ENCODE measurements at places on chromosomes 7 and 10.
A peak's percentile ranks its signal among the peaks of the same experiment; 100 is the strongest.

DNA sequence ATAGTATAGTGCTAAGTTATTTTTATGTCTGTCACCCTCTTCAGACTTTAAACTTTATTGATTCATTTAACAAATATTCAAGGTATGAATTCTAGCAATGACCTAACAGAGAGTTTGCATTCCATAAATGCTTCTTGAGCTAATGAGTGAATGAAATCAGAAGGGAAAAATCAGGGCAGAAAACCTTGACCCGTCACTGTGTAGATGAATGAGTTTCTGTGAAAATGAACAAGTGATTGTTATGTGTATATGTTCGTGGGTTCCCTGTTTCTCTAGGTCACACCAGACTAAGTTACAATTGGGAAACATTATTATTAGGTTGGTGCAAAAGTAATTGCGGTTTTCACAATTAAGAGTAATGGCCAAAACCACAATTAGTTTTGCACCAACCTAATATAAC, 30.1 kb downstream of the APBB1IP start:
- H3K27ac ChIP-seq, result no peak overlapping the region
- no peak for DNase-seq
- no peaks in the 10 kb centered on the region for H3K36me3 ChIP-seq
- H3K4me3 ChIP-seq, result no peak overlapping the region
- no peaks in the 10 kb centered on the region for H3K27me3 ChIP-seq
- H3K4me1 ChIP-seq, result no peaks in the 10 kb centered on the region

- no peak for DNase-seq
- H3K4me3 ChIP-seq, result no peak overlapping the region
- no peaks in the 10 kb centered on the region for H3K4me1 ChIP-seq
- H3K36me3 ChIP-seq, result no peaks in the 10 kb centered on the region
- no peak overlapping the region for H3K27ac ChIP-seq
- no peaks in the 10 kb centered on the region for H3K27me3 ChIP-seq
Observed at GRCh38 chr10:4812046-4812445, 14.0 kb upstream of the AKR1E2 start.

GRCh38 chr10:132710036-132710686, 75.8 kb downstream of the NKX6-2 start:
- H3K4me1 ChIP-seq, result no peaks in the 10 kb centered on the region
- H3K27me3 ChIP-seq, result no peaks in the 10 kb centered on the region
- H3K36me3 ChIP-seq, result peaks cover 26% of the 10 kb centered on the region

DNA sequence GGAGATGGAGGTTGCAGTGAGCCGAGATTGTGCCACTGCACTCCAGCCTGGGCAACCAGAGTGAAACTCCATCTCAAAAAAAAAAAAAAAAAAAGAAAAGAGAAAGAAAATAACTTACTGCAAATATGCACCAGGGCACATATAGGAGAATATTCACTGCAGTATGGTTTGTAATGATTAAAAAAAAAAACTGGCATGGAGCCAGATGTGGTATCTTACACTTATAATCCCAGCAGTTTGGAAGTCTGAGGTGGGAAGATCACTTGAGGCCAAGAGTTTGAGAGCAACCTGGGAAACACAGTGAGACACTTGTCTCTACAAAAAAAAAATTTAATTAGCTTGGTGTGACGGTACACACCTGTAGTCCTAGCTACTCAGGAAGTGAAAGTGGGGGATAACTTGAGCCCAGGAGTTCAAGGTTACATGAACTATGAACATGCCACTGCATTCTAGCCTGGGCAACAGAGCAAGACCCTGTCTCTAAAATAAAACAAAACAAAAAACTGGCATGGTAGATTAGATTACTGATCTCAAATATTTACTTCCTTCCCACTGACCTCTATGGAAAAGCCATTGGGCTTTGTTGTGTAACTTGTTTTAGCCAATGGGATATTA, 85.6 kb downstream of the MICU1 start:
- DNase-seq, result no peak
- no peak overlapping the region for H3K27ac ChIP-seq
- no peak overlapping the region for H3K4me3 ChIP-seq
- peaks cover 3% of the 10 kb centered on the region for H3K4me1 ChIP-seq
- H3K27me3 ChIP-seq, result no peaks in the 10 kb centered on the region

GRCh38 chr7:117818232-117818631, 55.0 kb downstream of the CTTNBP2 start:
- no peak for DNase-seq
- no peak overlapping the region for H3K4me3 ChIP-seq
- no peaks in the 10 kb centered on the region for H3K36me3 ChIP-seq
- no peak overlapping the region for H3K27ac ChIP-seq

- no peaks in the 10 kb centered on the region for H3K4me1 ChIP-seq
- H3K36me3 ChIP-seq, result no peaks in the 10 kb centered on the region
- H3K27ac ChIP-seq, result peak overlapping the region; percentile 39
- peak; percentile 78 for DNase-seq
- no peak overlapping the region for H3K4me3 ChIP-seq
Observed at GRCh38 chr10:51860257-51860656, 160.9 kb upstream of the CSTF2T start.

All from right atrium auricular region (tissue), 2 donors.